Midbrain (tissue), 1 donor: ENCODE measurements at places on chromosomes 3 and 15.

- DNase-seq = no peak
Measured at GRCh38 chr15:74350295-74351275, 16.9 kb downstream of the CYP11A1 start.

DNA sequence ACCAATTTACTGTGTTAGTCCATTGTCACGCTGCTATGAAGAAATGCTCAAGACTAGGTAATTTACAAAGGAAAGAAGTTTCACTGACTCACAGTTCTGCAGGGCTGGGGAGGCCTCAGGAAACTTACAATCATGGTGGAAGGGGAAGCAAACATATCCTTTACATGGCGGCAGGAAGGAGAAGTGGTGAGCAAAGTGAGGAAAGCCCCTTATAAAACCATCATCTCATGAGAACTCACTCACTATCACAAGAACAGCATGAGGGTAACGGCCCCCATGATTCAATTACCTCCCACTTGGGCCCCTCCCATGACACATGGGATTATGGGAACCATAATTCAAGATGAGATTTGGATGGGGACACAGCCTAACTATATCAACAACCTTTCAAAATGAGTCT, 20.2 kb downstream of the USF3 start:
- DNase-seq = no peak

- no peak for DNase-seq
Measured at GRCh38 chr3:63969876-63970275, 53.4 kb downstream of the PSMD6 start.

DNA sequence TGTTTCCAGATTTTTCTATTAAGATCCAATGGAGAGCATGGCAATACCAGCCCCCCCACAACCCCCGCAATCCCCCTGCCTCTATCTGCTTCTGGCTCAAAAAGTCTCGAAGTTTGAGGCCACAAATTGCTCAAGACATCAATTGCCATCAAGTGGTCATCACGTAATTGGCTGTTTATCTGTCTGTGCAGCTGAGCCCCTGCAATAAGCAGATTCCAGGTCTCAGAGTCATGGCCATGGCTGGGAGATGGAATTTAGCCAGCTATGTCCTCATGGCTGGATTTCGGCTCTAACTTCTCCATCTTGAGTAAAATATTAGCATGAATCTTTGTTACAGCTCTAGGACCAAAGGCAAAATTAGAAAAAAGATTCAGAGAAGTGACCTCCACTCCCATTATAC, 22.7 kb downstream of the SSUH2 start:
- no peak for DNase-seq

GRCh38 chr3:169002689-169003088, 660.8 kb downstream of the MECOM start:
- no peak for DNase-seq

DNA sequence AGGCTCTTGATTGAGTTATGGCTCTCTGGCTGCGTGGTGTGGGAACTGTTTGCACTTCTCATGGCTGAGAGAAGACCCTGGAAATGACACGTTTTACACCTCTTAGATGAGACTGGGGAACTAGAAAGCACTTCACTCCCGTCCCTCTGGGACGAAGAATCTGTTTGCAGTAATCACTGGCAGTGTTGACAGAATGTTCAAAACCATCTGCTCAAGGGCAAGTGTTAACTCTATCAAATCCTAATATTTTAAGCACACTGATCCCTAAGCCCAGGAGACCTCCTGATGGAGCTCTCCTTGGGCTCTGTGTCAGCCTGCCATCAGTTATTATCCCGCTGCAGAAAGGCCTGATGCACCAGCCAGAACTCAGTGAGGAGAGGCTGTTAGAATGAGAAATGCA, 323.8 kb upstream of the DNAJC19 start:
- no peak for DNase-seq
